ENCODE measurements at places on chromosomes 3 and 15. TPM values are rescaled to one million over a fixed set of nuclear protein-coding genes. Genes with fewer than 3 reads are reported as not detected.

DNA sequence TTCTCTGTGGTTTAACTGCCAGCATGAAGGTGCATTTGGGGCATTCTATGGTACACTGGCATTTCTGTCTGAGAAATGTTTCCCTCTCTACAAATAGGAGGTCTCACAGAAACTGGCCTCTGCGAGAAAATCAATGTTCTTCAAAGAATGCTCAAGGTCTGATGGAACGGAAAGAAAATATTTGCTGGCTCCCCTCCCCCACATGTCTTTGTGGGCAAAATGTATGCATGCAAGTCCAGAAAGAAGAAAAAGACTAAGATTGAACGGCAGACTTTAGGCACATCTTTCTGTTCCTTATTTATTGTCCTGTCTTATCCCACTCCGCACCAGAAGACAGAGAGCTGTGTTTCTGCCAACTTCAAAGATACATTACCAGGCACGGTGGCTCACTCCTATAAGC lies 83.9 kb upstream of the PSMD6 start:
- DNase-seq: no peak

DNA sequence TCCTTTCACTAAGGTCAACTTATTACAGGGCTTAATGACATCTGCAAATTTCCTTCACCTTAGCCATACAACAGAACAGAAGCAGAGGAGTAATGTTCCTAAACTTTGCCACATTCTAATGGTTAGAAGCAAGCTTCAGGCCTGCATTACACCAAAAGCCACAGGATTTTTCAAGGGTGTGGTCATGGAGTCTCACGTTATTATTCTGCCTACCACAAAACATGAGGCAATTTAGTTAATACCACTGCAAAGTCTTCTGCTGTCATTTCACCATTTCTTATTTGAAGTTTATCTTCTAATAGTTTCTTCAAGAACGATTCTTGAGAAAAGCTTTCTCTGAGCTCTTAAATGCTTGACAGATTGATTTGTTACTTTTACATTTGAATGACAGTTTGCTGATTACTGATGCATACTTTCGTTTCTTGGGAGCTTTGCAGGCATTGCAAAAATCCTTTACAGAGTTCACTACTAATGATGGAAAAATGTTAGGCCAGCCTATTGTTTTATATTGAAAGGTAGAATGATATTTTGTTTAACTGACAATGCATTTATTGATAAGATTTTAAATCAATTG lies 1257.1 kb downstream of the NSUN3 start:
- DNase-seq: no peak

DNA sequence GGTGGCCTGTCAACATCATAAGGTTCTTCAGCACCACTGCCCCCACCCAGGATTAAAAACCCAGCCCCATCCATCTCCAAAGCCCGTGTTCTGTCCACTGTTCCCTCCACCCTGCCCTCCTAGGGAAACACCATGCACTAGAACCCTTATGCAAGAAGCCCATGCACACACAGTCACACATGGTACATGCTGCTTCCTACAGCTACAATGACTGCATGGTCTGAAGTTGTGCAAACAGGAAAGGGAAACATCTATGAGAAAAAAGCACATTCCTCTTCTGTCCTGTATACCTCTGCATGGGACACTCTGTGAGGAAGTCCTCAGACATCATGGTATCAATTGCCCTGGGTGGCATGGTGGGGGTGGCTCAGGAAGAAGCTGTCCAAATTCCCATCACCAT lies 108.6 kb upstream of the MRPS22 start:
- no peak for DNase-seq

DNA sequence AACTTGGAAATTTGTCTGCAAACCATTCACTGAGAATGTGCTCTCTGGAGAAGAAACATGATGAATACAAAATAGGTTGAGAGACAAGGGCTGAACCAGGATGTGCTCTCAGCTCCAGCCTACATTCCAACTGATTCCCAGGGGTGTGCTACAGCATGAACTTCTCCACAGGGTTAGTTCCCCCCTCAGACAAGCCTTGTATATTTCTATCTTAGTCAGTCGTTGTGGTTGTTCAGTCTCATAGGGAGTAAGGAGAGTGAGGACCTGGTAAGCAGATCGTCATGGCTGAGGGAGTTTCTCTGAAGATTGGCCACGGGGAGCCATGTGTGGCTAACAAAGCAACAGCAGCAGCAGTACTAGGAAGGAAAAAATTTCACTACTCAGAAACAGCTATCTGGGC lies 919.7 kb upstream of the CADM2 start:
- no peak for DNase-seq

GRCh38 chr3:175749981-175750380 lies 890.8 kb downstream of the NAALADL2 start:
- no peak for DNase-seq

CKMT1A gene
- 0.84 TPM for polyA plus RNA-seq

UCN2 gene
- polyA plus RNA-seq: 0.60 TPM

Data from right renal pelvis (tissue), 4 donors.